ENCODE measurements at places on chromosomes 13 and 19.

DNA sequence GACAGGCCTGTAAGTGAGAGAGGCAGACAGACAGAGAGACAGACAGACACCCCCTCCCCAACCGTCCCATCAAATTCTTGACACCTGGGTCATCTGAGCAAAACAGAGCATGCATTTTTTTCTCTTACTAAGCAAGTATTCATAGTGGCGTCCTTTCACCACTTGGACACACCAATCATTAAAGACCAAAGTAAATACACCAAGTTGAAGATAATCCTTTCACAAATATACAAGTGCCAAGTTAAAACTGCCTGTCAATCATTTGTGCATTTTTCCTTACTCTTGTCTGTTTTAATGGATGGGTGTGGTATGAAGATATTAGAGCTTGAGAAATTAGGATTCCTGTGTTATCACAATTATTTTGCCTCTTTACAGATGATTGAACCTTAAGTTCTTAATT, 337.3 kb downstream of the ATP8A2 start:
- H3K27ac ChIP-seq, result no peak overlapping the region
- H3K36me3 ChIP-seq, result no peaks in the 10 kb centered on the region
- no peaks in the 10 kb centered on the region for H3K4me1 ChIP-seq
- no peak overlapping the region for H3K4me3 ChIP-seq
- DNase-seq, result no peak

- DNase-seq, result no peak
- H3K4me3 ChIP-seq, result no peak overlapping the region
- no peaks in the 10 kb centered on the region for H3K4me1 ChIP-seq
- no peaks in the 10 kb centered on the region for H3K36me3 ChIP-seq
- no peak overlapping the region for H3K27ac ChIP-seq
Observed at GRCh38 chr13:53126841-53127245, 98.2 kb downstream of the OLFM4 start.

DNA sequence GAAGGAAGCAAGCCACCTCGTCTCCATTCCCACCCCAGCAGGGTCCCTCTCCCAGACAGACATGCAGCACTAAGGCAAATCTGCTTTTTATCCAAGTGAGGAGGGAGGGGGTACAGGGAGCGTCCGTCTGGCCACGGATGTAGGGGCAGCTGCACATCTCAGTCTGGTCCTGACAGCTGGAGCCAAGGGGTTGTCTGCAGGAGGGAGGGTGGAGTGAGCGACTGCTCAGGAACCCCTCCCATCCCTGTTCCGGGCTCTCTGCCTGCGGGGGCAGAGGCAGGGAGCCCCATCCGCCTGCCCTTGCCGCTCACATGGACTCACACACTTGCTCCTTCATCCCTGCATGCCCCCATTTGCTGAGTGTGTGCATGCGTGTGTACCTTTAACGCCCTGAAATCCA, 2.5 kb downstream of the TMEM190 start:
- H3K4me3 ChIP-seq, result no peak overlapping the region
- DNase-seq, result no peak
- no peaks in the 10 kb centered on the region for H3K4me1 ChIP-seq
- H3K27me3 ChIP-seq, result peaks cover 8% of the 10 kb centered on the region

GRCh38 chr13:45823583-45823982, 28.0 kb downstream of the SIAH3 start:
- no peak overlapping the region for H3K27ac ChIP-seq
- H3K4me1 ChIP-seq, result no peaks in the 10 kb centered on the region
- H3K4me3 ChIP-seq, result no peak overlapping the region
- DNase-seq, result no peak
- no peaks in the 10 kb centered on the region for H3K36me3 ChIP-seq

- no peaks in the 10 kb centered on the region for H3K27me3 ChIP-seq
- peaks cover 3% of the 10 kb centered on the region for H3K4me1 ChIP-seq
- DNase-seq, result peak; percentile 54
- H3K36me3 ChIP-seq, result no peaks in the 10 kb centered on the region
Observed at GRCh38 chr13:102597029-102597961, 509 bp downstream of the TPP2 start.

- H3K4me3 ChIP-seq, result no peak overlapping the region
- H3K27ac ChIP-seq, result no peak overlapping the region
- H3K27me3 ChIP-seq, result no peaks in the 10 kb centered on the region
- peaks cover 14% of the 10 kb centered on the region for H3K4me1 ChIP-seq
- H3K36me3 ChIP-seq, result no peaks in the 10 kb centered on the region
Observed at GRCh38 chr13:100399455-100399854, 189.1 kb downstream of the GGACT start.

Measured in right lobe of liver (tissue), 6 donors.